Keratinocyte (primary cell): ENCODE measurements at places on chromosomes 5 and 9.

DNA sequence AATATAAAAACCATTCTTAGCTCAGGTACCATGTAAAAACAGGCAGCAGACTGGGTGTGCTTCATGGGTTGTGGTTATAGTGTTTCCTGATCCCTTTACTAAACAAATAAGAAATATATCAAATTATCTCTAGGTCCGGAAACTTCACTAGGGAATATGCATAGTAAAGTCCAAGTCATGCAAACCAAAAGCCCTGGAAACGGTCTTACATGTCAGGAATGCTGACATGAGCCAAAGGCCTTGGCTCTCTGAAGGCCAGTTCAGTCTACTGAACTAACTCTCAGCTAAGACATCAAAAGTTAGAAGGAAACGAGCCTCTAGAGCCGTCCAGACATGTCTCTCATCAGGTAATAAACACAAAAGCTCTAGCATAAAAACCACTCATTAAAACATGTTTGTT is 778.9 kb upstream of the ZNF608 start:
- DNase-seq, result no peak

- DNase-seq, result peak; percentile 53
Observed at GRCh38 chr5:110054240-110054639, 364.5 kb downstream of the MAN2A1 start.

- DNase-seq, result no peak
Observed at GRCh38 chr5:179421144-179421901, 76.1 kb upstream of the ADAMTS2 start.

- DNase-seq, result no peak
Observed at GRCh38 chr5:90640484-90641059, 82.0 kb downstream of the ADGRV1 start.

DNA sequence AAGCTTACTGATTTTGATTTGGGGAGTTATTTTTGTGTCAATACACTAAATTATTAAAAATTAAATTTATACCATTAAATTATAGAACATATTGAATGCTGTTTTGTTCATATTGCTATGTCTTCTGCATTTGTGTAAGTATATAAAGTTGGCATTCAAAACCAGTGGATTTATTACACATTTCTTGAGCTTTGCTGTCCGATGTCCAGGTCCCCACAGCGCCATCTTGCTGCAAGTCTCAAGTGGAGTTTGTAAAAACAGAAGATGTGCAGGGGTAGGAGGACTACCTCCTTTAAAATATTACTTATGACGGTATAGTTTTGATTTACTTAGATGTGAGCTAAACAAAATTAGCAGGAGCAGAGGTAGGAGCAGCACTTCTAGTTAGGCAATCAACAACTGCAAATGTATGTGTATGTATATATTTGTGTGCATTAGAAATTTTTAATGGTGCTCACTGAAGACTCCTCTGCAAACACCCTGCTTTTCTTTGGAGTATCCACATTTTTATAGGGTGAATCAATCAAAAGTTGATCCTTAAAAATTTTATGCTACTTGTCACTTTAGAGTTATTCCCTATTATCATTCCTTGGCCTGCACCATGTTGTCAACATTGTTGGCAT is 37.4 kb downstream of the CPEB4 start:
- DNase-seq, result peak; percentile 19

DNA sequence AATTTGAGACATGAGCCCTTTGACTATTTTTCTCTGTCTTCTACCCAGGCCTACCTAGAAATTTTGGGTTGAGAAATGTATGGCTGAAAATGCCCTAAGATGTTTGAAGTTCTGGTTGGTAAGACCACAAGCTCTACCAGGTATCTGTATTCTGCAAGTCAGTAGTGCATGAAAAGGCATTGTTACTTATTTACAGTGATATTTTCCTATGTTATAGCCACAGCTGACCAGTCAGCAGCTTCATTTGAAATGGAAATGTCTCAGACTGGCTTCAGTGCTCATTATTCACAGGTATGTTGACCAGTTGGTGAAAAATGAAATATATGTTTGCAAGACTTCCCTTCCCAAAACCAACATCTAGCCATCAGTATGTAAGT is 91.9 kb upstream of the ITGA2 start:
- no peak for DNase-seq

GRCh38 chr5:135842737-135843136 is 8.3 kb downstream of the SLC25A48 start:
- DNase-seq, result no peak

GRCh38 chr9:74037274-74037673 is 459.9 kb upstream of the RORB start:
- DNase-seq, result no peak

- peak; percentile 28 for DNase-seq
Observed at GRCh38 chr9:93682155-93682968, 106.0 kb downstream of the PHF2 start.

GRCh38 chr5:74143721-74144330 is 496.7 kb downstream of the ENC1 start:
- no peak for DNase-seq

DNA sequence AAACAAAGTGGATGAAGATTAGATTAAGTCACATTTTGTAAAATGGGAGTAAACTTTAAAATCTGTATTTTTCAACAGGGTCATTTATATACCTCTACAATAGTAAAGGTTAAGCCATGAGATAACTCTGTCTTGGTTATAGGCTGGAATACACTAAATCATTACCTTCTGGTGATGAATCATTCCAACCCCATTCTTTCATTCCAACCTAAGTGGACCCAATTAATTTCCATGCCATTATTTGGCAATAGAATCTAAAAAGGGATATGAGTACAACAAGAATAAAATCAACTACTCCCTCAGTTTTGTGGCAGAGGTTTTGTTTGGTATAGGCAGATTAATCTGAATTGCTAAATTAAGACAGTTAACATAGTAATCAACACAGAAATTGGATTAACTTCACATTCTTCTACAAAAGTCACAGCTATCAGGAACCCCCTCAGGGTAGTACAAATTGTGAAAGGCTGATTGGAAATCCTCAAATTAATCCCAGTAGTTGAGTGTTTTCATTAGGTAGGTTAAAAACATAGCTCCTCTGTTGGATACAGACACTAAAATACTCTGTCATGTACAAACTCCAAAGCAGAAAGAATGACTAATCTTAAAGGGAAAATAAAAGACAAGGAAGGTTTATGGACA is 54.2 kb downstream of the ELAVL2 start:
- DNase-seq, result no peak

- no peak for DNase-seq
Observed at GRCh38 chr5:51091816-51092215, 291.4 kb upstream of the ISL1 start.

GRCh38 chr9:91734371-91734981 is 215.6 kb downstream of the ROR2 start:
- DNase-seq, result no peak

DNA sequence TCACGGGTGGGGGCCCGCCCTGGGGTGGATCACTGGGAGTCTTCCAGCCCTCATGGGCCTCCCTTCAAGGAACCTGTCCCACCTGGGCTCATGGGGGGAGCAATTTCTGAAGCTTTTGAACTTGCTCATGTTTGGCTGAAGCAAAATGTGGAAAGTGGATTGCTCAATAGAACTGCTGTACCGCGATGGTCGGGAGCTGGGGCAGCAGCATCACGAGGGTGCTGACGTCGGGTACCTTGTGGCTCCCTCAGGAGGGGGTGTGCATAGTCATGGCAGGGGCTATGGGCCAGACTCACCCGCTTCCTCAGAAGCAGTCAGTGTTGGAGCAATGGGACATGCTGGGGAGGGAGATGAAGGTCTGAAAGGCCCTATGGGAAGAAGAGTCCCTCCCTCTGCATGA is 57.9 kb downstream of the PRRT1B start:
- DNase-seq, result no peak

DNA sequence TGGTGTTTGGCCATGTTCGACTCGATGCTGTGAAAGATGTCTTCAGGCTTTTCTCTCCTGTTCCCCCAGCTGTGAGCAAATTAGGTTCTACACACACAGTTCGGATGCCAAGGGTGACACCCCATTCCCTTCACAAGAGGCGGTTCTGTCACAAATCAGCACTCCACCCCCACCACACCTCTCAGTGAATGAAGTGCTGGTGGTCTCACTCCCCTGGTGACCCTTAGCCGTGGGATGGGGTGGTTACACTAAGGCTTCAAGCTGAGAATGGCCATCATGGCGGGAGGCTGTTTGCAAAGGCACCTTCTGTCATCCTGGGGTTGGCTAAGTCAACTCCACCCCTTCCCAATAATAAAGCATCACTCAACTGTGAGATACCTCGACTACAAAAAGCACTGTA is 26.4 kb downstream of the AMBP start:
- no peak for DNase-seq

GRCh38 chr5:773517-774264 is 10.8 kb downstream of the ZDHHC11B start:
- DNase-seq, result no peak

DNA sequence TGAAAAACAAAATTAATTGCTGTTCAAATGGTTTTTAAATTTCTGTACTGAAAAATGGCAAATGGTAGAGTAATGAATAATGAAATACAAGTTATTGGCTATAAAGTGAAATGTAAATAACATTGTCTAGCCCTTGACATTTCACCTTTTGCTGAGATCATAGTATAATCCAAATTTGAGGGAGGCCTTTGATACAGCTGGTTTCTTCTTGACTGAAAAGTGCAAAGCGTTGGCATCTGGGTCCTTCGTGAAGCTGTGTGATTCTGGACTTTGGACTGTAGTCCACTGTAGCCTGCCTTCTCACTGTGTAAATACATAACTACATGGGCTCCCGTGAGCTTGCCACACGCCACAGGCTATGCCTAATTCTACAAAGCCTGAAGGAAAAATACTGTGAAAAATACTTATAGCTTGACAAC is 52.3 kb downstream of the ARHGEF28 start:
- no peak for DNase-seq

DNA sequence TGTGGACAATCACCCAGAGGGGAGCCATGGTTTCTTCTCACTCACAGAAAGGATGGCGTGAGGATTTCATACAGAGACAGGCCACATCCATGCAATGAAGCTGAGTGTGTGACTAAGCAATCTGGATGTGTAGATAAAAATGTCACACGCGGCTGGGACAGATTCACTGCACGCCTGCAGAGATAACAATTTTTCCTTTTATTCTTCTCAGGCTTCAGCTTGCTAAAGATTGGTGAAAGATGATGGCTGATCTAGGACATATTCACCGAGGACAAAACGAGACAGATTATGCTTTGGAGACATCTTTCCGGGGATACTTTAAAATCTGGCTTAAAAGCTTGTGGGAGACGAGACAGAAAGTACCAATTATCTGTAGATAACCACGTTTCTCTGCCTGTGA is 313.9 kb upstream of the TRPC7 start:
- DNase-seq, result no peak

DNA sequence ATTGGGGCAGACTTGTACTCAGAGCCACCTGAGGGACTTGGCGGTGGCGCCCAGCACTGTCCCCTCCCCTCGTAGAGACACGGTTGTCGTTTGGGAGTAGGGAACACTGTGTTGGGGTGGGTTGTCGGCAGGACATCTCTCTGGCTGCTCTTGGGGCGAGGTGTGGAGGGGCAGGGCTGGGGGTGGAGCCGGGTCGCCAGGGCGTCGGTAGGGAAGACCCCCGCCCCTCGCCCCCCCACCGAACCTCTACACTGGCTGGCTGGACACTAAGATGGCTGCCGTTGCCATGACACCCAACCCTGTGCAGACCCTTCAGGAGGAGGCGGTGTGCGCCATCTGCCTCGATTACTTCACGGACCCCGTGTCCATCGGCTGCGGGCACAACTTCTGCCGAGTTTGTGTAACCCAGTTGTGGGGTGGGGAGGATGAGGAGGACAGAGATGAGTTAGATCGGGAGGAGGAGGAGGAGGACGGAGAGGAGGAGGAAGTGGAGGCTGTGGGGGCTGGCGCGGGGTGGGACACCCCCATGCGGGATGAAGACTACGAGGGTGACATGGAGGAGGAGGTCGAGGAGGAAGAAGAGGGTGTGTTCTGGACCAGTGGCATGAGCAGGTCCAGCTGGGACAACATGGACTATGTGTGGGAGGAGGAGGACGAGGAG is 778 bp downstream of the TRIM41 start:
- no peak for DNase-seq

DNA sequence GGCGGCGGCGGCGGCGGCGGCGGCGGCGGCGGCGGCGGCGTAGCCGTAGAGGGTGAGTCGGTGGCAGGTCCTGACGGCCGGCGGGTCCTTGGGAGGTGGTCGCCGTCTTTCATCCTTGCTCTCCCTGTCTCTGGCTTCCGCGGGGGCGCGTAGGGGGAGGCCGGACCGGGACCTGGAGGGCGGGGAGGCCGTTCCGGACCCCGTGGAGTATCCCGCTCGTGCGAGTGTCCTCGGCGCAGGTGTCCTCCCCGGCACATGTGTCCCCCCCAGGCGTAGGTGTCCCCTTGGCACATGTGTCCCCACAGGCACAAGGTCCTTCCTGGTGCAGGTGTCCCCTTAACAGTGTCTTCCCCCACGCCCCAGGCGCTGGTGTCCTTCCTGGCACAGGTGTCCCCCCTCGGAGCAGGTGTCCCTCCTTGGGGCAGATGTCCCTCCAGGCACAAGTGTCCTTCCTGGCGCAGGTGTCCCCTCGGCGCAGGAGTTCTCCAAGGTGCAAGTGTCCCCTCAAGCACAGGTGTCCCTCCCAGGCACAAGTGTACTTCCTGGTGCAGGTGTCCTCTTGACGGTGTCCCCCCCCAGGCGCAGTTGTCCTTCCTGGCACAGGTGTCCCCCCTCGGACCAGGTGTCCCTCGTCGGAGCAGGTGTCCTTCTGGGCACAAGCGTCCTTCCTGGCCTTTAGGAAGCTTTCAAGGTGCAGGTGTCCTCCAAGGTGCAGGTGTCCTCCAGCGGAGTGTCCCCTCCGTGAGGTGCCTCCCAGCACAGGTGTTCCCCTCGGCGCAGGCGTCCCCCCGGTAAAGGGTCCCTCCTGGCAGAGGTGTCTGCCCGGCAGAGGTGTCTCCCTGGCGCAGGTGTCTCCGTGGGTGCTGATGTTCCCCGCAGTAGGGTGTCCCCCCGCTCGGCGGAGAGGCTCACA is 519 bp downstream of the EXOC3 start:
- no peak for DNase-seq

DNA sequence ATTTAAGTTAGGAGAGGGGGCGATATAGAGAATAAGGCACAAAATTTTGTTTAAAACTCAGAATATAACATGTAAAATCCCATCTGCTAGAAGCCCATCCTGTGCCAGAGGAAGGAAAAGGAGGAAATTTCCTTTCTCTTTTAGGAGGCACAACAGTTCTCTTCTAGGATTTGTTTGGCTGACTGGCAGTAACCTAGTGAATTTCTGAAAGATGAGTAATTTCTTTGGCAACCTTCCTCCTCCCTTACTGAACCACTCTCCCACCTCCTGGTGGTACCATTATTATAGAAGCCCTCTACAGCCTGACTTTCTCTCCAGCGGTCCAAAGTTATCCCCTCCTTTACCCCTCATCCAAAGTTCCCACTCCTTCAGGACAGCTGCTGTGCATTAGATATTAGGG is 18.3 kb downstream of the MOCS2 start:
- DNase-seq, result no peak

- DNase-seq, result no peak
Observed at GRCh38 chr5:35741971-35742370, 114.7 kb upstream of the IL7R start.

DNA sequence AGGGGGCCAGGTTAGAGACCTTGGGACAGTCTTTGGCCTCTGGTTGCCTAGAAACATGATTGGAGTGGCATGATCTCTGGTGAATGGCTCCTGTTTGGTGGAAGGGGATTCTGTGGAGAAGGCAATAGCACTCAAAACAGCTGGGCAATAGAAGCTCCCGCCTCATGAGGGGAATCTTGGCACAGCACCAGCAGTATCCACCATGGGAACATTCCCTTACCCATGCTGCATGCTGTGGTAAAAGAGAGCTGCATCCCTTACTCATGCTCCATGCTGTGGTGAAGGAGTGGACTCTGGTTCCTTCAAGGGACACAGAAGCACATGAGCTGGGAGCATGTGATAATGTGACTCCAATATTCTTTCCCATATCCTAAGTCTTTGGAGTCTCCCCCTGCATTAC is 160.6 kb downstream of the PJA2 start:
- no peak for DNase-seq

- DNase-seq, result no peak
Observed at GRCh38 chr9:8155706-8156105, 356.1 kb upstream of the DMAC1 start.
